ENCODE measurements at places on chromosomes 3 and 15. TPM values are rescaled to one million over a fixed set of nuclear protein-coding genes. Genes with fewer than 3 reads are reported as not detected.

The TIMP4 gene
- 16.5 TPM for total RNA-seq

The UBE2E2 gene
- 92.6 TPM for total RNA-seq

The GUCA1C gene
- not detected for total RNA-seq

- ATAC-seq, result no peak
Measured at GRCh38 chr3:140499114-140499757, 178.6 kb upstream of the TRIM42 start.

DNA sequence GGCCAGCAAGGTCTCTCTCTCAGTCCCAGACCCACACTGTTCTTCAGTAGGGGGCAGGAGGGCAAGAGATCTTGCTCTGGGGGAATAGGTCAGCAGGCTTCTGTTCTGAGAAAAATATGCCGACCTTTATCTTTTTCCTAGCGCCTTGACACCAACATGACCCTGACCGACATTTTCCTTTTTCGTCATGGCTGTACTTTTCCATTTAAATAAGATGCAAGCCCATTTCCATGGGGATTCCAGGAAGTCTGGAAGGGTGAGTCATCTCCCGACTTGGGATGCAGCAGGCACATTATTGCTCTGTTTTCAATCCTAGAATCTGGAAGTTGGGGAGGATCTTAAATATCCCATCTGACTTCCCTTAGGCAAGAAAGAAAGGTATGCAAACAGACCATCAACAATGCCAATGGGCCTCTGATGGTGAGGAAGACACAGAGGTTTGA lies 261.5 kb upstream of the LRTM1 start:
- ATAC-seq, result no peak

GRCh38 chr15:71011503-71012155 lies 103.6 kb upstream of the THSD4 start:
- no peak for ATAC-seq

DNA sequence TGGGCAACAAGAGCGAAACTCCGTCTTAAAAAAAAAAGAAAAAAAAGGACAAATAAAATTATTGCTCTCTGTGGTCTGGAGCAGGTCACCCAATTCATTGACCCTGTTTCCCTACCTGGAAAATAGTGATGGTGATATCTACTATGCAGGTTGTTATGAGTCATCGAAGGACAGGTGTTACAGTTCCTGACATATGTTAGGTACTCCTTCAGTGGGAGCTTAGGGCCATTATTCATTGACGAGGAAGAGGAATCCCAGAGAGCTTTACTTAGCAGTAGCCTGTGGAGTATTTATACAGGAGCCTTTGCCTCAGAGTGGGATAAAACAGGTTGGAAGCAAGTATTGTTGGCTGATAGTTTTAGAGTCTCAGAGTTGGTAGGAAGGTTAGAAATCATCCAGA lies 74.5 kb downstream of the SLC7A14 start:
- ATAC-seq, result no peak

DNA sequence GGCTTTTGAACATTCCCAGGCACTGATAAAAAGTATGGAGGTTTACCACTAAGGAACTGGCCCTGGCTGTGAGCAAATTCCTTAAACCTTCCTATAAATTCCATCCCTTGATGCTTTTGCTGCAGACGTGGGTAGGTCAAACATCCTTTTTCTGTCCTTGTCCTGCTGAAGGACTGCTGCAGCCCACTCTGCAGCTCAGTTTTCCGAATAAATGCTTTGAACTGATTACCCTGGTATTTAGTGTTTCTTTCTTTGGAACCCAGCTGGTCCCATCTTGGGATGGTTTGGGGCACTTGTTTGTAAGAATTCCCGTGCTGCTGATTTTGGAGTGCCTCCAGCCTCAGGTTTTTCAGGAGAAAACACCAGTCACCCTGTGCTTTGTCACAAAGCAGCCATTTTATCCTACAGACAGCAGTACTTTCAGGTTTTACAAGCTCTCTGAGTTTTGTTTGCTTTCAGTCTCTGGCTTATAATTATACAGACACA lies 815.9 kb downstream of the VGLL3 start:
- ATAC-seq, result no peak

GRCh38 chr3:129278966-129279906 lies 566 bp downstream of the HMCES start:
- peak; percentile 48 for ATAC-seq

- ATAC-seq, result no peak
Measured at GRCh38 chr3:47007001-47007400, 27.5 kb downstream of the NBEAL2 start.
